Activated CD8-positive, alpha-beta memory T cell treated with anti-CD3 and anti-CD28 coated beads for 1 hour (primary cell): ENCODE measurements at places on chromosomes 6 and 20.

DNA sequence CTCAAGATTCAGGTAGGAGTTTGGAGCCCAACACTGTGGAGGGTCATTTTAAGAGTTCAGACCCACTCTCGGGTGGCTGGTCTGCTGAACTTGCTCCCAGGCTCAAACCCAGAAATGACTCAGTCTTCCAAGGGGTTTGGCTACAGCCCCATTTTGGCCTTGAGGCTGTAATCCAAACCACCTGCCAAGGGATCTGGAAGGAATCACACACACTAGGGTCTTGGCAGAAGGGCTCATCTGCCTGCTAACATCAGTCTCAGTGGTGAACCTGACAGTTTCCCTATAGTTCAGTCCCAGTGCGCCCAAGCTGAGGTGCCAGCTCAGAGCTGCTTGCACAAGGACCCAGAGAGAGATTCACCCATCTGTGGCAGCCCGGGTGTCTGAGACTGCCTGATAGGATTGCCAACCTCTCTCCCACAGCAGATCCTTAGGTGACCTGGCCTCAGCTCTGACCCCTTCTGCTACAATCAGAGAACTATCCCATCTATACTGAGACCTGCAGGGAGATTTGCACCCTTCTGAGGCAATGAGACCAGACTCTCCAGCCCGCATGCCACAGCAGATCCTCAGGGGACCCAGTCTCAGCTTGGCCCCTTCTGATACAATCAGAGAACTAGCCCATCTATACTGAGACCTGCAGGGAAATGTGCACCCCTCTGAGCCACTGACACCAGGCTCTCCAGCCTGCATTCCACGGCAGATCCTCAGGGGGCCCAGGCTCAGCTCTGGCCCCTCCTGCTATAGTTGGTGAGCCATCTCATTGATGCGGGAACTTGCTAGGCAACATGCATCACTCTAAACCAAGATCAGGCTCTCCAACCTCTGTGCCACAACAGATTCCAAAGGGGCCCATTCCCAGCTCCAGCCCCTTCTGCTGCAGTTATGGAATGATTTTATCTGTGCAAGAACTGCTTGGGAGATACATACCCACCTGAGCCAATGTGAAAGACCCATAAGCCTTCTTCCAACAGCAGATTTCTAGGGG is 48.2 kb downstream of the THBS2 start:
- DNase-seq, result no peak

- DNase-seq, result no peak
Measured at GRCh38 chr6:110581679-110582078, 105.3 kb upstream of the SLC22A16 start.

- DNase-seq, result no peak
Measured at GRCh38 chr6:7313505-7314165, 636 bp upstream of the SSR1 start.

DNA sequence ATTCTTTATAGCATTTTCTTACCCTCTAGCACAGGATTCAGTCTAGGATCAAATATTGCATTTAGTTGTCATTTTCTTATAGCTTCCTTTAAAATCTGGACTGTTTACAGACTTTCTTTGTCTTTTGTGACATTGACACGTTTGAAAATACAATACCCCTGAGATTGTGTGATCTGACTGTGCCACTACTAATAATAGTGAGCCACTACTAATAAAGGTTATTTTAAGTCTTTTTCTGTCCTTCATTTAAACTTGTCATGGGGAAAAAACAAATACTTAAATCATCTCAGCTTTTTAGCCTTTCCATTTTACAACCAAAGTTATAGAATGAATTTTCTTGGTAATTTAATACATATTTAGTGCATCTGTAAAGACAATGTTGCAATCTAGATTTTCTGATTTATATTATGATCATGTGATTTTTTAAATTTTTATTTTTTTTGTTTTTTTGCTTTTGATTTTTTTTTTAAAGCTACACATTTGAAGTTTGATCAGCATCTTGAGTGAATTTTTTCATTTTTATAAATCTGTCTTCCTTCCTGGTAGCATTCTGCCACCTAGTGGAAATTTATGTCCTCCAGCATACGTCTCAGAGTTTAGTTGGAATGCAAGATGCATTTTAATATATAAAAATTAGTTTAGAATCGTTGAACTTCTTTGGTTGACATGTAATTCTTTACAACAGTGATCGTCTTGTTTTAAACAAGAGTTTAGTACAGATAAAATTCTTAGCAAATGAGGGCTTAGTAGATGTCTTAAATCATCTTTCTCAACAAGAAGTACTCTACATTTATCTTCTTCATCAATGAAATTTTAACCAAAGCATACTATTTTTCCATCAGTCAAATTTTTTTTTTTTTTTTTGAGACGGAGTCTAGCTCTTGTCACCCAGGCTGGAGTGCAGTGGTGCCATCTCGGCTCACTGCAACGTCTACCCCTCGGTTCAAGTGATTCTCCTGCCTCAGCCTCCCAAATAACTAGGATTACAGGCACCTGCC is 119.4 kb downstream of the NCOA3 start:
- DNase-seq, result no peak

GRCh38 chr6:108594151-108594550 is 33.4 kb downstream of the FOXO3 start:
- no peak for DNase-seq

GRCh38 chr20:59001068-59001448 is 6.0 kb downstream of the CTSZ start:
- DNase-seq, result no peak

GRCh38 chr6:155278319-155279049 is 14.7 kb downstream of the CLDN20 start:
- no peak for DNase-seq

- no peak for DNase-seq
Measured at GRCh38 chr6:161228921-161229591, 44.8 kb downstream of the AGPAT4 start.

DNA sequence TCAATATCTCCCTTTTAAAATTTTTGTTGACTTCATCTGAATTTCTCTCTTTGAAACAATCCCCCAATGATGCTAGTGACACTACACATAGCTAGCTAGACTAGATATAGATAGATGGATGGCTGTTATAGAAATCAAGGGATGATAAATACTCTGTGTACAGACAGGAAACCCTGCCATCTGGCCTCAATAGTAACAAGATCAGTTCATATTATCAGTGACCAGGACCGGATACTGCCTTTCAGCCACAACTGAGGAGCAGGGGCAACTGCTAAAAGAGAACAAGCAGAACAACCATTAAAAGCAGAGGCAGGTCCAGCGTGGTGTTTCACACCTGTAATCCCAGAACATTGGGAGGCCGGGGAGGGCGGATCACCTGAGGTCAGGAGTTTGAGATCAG is 118.3 kb upstream of the FAM184A start:
- no peak for DNase-seq

DNA sequence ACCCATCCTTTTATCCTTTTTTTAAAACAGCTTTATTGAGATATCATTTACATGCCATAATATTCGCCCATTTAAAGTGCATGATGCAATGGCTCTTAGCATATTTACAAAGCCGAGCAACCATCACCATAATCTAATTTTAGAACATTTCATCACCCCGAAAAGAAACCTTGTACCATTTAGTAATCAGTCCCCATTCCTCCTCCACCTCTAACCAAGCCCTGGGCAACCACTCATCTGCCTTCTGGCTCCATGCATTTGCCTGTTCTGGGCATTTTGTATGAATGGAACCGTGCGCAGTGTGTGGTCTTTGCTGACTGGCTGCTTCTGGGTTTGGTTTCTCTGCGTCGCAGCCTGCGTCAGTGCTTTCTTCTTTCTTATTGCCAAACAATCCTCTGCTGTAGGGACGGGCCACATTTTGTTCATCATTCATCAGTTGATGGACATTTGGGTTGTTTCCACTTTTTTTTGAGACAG is 10.2 kb upstream of the EEF1A2 start:
- DNase-seq, result no peak

DNA sequence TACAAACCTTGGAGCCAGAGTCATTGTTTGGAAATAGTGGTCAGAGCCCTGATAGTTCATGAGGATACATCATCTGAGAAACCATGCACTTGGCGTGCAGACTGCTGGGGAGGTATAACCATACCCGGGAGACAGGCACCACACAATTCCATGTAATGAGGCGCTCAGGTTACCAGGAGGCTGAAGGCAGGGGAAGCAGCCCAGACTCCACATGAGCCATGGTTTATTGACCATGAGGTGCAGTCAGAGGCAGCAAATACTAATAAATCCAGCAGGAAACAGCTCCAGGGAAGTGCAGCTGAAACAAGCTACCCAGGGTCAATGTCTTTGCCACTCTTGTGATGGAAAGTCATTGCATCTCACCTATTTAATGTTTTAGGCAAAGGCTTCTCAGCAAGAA is 156.0 kb downstream of the TBC1D7 start:
- no peak for DNase-seq

DNA sequence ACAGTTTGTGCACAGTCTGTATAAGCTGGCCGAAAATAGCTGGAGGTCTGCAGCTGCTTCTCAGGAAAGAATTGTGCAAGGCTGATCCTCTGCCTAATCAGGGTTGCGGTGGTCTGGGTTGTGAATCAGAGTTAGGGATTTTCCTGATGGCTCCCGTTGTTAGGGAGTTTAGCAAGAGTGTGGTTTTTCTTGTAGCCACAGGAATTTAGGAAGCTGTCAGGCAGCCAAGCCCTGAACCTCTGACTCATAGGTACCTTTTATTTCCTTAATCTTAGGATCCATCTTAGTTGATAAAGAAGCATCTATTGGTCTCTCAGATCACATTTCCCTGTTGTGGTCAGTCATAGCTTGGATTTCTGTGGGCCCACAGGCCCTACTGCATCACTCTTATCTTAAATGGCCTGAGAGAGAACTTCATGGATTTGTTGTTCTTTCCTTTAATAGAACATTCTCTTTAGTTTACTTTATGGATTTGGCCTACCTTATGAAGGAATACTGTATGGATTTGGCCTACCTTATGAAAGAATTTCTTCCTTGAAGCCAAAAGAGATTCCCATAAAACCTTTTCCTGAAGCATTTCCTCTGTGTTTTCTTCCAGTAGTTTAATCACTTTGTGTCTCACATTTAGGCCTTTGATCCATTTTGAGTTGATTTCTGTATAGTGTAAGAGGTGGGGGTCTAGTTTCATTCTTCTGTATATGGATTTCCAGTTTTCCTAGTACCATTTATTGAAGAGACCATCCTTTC is 10.3 kb downstream of the KIF25 start:
- no peak for DNase-seq

GRCh38 chr6:167221400-167222201 is 63.8 kb upstream of the GPR31 start:
- DNase-seq, result no peak

DNA sequence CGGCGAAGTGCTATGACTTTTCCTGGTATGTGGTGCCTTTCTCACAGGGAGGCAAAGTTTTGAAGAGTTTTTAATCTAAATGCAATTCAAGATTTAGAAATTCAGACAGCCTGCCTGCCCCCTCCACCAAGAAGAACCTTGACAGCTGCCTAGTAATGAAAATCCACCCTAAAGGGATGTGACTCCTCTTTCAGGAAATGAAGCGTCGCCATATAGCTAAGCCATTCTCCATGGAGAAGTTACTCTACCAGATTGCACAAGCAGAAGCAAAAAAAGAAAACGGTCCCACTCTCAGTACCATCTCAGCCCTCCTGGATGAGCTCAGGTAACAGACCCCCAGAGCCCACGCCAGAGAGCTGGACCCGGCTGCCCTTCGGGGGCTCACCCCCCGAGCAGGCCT is 150.1 kb downstream of the DTNBP1 start:
- DNase-seq, result no peak

GRCh38 chr20:61896058-61896961 is 169.4 kb downstream of the TAF4 start:
- no peak for DNase-seq

DNA sequence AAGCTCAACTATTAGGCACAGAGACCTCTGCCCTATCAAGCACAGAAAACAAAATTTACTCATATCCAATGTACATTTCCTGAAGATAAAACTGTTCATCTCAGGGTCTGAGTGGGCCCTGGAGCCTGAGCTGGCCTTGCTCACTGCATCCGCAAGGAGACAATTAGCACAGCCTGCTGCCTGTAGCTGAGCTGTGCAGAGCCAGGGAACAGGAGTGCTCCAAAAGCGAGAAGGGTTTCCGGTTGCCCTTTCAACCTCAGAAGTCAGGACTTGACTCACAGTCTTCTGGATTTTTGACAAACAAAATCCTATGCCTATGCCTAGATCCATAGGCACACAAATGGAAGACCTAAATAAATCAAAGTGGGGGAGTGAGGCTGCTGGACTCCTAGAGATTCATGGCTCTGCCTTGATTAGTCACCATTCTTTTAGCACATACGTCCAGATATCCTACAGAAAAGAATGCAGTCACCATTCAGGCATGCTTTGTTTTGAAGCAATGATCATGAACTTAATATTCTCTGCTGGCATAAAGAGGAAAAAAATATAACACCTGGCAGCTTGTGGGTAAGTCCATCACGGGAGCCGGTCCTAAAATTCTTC is 73.5 kb downstream of the BFSP1 start:
- no peak for DNase-seq

GRCh38 chr20:43831481-43832065 is 83.1 kb upstream of the TOX2 start:
- DNase-seq, result no peak

DNA sequence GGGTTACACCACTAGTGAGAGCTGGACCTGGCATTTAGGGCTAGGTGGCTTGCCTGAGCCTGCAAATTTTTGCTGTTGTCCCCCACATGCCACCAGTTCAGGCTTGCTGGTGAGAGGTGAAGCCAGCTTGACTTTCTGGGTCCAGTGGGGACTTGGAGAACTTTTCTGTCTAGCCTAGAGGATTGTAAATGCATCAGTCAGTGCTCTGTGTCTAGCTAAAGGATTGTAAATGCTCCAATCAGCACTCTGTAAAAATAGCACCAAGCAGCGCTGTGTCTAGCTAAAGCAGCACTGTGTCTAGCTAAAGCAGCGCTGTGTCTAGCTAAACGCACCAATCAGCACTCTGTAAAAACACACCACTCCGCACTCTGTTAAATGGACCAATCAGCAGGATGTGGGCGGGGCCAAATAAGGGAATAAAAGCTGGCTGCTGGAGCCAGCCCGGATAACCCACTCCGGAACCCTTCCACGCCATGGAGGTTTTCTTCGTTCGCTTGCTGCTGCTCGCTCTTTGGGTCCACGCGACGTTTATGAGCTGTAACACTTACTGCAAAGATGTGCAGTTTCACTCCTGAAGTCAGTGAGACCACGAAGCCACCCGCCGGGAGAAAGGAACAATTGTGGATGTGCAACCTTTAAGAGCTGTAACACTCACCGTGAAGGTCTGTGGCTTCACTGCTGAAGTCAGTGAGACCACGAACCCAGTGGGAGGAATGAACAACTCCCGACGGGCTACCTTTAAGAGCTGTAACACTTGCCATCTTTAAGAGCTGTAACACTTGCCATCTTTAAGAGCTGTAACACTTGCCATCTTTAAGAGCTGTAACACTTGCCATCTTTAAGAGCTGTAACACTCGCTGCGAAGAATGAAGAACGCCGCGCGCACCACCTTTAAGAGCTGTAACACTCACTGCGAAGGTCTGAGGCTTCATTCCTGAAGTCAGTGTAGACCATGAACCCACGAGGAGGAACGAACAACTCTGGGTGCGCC is 27.3 kb downstream of the GMPR start:
- no peak for DNase-seq

- no peak for DNase-seq
Measured at GRCh38 chr20:31790401-31790800, 28.8 kb upstream of the MYLK2 start.

- DNase-seq, result no peak
Measured at GRCh38 chr20:3990716-3991115, 24.6 kb downstream of the RNF24 start.
